ENCODE measurements at places on chromosomes 3 and 15.
A peak's percentile ranks its signal among the peaks of the same experiment; 100 is the strongest.

DNA sequence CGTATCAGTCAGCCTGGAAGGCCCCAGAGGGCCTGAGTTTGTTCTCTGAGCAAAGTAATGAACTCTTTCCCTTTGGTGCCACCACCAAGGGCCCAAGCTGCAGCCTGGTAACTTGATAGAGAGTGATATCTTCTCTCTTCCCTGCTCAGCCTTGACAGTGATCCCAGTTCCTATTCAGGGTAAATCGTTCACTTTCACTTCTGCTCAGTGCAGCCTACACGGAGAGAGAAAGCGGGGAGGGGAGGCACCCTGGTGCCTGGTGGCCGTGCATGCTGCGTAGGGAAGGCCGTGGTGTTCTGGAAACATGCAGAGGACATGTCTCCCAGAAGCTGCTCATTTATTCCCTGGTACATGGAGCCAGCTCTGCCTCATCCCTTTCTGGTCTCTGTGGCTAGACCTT lies 54.9 kb downstream of the KIF9 start:
- DNase-seq, result no peak

GRCh38 chr3:153634683-153635082 lies 472.7 kb downstream of the RAP2B start:
- DNase-seq, result no peak

DNA sequence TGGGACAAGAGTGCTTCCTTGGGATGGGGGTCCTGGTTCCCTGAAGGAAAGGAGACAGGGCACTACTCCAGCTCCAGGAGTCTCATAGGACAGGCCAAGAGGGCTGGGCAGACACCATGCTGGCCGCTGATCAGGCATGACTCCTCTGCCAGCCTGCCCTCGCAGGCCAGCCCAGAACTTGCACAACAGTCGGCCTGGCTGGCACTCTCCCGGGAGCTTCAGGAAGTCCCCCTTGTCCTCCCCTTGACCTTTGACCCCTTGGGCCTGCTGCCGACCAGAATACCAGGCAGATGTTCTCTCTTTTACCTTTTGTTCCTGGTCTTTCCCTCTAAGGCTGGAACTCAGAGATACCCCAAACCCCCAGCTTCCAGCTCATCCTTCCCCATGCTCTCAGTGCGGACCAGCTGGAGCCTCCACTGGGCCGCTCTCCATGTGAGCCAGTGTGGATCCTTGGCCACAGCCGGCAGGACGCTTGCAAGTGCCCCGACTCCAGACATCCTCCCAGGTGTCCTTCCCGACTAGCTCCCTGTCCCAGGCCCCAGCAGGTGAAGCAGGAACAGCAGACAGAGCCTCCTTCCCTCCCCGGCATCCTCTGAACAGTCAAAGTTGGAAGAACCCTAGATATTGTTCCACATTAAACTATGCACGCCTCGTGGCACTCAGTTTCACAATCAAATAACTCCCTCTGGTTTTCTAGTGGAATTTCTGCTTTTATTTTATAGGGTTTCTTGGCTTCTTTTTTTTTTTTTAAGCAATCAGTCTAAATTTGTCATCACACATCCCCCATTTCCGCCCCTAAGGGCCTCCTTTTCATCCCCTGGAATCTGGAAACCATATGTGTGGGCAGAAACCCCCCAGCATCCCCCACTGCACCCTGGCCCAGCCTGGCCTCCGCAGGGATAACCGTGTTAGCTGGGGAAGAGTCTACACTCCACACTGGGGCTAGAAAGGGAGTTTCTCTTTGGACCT lies 15.7 kb downstream of the VPS18 start:
- DNase-seq, result no peak

DNA sequence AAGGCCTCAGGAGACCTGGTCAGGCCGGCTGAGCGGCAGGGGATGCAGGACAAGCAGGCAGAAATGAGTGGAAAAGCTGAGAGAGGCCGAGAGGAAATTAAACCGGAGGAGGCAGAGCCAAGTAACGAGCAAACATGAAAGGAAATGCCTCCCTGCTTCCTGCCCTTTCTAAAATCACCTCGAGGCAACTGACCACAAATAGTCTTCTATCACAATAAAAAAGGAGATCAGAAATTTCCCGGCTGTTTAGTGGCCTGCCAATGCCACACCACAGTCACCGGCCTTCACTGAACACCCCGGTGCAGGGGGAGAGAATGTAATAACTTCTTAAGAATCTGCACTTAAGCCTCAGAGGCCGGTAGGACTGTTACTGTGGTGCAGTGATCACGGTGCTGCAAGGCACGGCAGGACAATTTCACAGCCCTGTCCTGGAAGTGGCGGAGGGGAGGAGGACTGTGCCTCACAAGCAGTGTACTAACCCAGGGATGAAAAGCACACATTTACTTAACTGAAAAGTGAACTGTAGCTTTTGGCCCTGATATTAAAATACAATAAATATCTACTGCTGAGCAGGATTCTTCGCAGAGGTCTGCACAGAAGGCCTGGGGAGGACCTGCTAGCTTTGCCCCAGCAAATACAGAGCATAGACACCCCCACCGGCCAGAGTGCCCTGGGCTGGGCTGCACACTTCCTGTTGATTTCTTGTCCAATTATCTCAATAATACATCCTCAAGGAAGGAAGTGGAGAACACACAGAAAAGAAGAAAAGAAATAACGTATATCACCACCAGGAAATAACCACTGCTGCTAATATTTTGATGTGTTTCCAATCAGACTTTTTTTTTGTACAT lies 183.5 kb upstream of the NSMCE3 start:
- DNase-seq, result peak; percentile 25

DNA sequence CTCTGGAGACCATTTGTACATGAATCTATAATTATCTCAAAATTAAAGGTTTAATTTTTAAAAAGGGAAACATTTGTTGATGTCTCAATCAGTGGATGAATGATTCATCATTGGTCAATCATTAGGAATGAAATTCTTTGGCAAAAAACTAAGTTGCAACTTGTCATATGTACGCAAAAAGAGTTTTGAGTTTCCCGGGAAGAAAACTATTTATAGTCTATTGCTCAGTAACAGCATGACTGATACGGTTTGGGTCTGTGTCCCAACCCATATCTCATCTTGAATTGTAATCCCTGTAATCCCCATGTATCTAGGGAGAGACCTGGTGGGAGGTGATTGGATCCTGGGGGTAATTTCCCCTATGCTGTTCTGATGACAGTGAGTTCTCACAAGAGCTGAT lies 765.8 kb upstream of the ROBO1 start:
- no peak for DNase-seq

- DNase-seq, result no peak
Measured at GRCh38 chr3:119759962-119760361, 21.9 kb upstream of the NR1I2 start.

- DNase-seq, result no peak
Measured at GRCh38 chr3:101850246-101851051, 1.1 kb downstream of the NFKBIZ start.

DNA sequence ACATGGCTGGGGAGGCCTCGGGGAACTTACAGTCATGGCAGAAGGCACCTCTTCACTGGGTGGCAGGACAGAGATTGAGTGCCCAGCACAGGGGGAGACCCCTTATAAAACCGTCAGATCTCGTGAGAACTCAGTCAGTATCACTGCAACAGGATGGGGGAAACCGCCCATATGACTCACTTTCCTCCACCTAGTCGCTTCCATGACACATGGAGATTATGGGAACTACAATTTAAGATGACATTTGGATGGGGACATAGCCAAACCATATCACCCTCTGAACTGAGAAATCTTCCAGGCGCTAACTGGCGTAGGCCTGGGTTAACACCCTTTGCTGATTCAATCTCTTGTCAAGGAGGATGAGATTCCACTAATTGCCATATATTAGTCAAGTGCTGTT lies 392.3 kb downstream of the FEZF2 start:
- no peak for DNase-seq

Measured in GM23338 (cell line).